Dermis microvascular lymphatic vessel endothelial cell (primary cell): ENCODE measurements at places on chromosomes 3 and 15. TPM values are rescaled to one million over a fixed set of nuclear protein-coding genes. Genes with fewer than 3 reads are reported as not detected.

Gene PLCH1
- total RNA-seq = under 0.01 TPM in 1 of 2 replicates, not detected in the other

Gene IL17RD
- total RNA-seq = 0.26 and 0.38 TPM in 2 replicates

Gene KBTBD12
- not detected in 2 replicates for total RNA-seq

Gene ERICH6
- total RNA-seq = under 0.01 TPM in 2 replicates

Gene KLHL24
- 61.1 and 95.8 TPM in 2 replicates for total RNA-seq

Gene IGF1R
- 13.5 and 31.4 TPM in 2 replicates for total RNA-seq

Gene CSPG4
- under 0.01 and 0.13 TPM in 2 replicates for total RNA-seq

Gene DOCK3
- total RNA-seq = under 0.01 TPM in 1 of 2 replicates, not detected in the other

Gene PEX11A
- total RNA-seq = 3.6 and 5.8 TPM in 2 replicates

Gene SOX2
- total RNA-seq = not detected in 2 replicates

Gene GLDN
- total RNA-seq = not detected in 2 replicates

Gene GASK1A
- total RNA-seq = under 0.01 TPM in 1 of 2 replicates, not detected in the other

Gene U2SURP
- 20.6 and 22.5 TPM in 2 replicates for total RNA-seq

Gene EPHA3
- total RNA-seq = not detected in 2 replicates

Gene SNX22
- total RNA-seq = under 0.01 TPM in 2 replicates

Gene CHL1
- not detected in 2 replicates for total RNA-seq

Gene CD200R1
- not detected in 2 replicates for total RNA-seq

Gene ARHGEF26
- 0.13 TPM in 2 replicates for total RNA-seq

Gene PAQR5
- not detected in 2 replicates for total RNA-seq

Gene STRA6
- total RNA-seq = under 0.01 TPM in 1 of 2 replicates, not detected in the other

Gene PLA2G4B
- total RNA-seq = 0.13 and 1.0 TPM in 2 replicates

Gene CMTM8
- 1.7 and 2.9 TPM in 2 replicates for total RNA-seq

Gene HESX1
- total RNA-seq = 0.13 and 0.63 TPM in 2 replicates

Gene GOLGA8J
- not detected in 2 replicates for total RNA-seq

Gene ZNF502
- 1.9 and 2.5 TPM in 2 replicates for total RNA-seq

Gene TIGIT
- total RNA-seq = not detected in 2 replicates

Gene SERPINI1
- total RNA-seq = 0.76 and 1.4 TPM in 2 replicates

Gene OR5K2
- total RNA-seq = not detected in 2 replicates

Gene ATP2B2
- not detected in 2 replicates for total RNA-seq

Gene CCDC174
- 4.7 and 6.4 TPM in 2 replicates for total RNA-seq

Gene MYD88
- 17.5 and 19.1 TPM in 2 replicates for total RNA-seq

Gene CPB1
- not detected in 2 replicates for total RNA-seq

Gene BNIP2
- 78.4 and 116 TPM in 2 replicates for total RNA-seq

Gene GABRG3
- total RNA-seq = under 0.01 TPM in 1 of 2 replicates, not detected in the other

Gene SLC28A2
- not detected in 2 replicates for total RNA-seq

Gene C2CD4A
- total RNA-seq = 3.2 and 4.3 TPM in 2 replicates

Gene GUCA1C
- total RNA-seq = not detected in 2 replicates

Gene MED12L
- 0.13 TPM in 2 replicates for total RNA-seq

Gene UROC1
- not detected in 2 replicates for total RNA-seq

Gene PLA2G4D
- not detected in 2 replicates for total RNA-seq

Gene CPEB1
- total RNA-seq = not detected in 2 replicates
